ENCODE measurements at places on chromosomes 3 and 15.

DNA sequence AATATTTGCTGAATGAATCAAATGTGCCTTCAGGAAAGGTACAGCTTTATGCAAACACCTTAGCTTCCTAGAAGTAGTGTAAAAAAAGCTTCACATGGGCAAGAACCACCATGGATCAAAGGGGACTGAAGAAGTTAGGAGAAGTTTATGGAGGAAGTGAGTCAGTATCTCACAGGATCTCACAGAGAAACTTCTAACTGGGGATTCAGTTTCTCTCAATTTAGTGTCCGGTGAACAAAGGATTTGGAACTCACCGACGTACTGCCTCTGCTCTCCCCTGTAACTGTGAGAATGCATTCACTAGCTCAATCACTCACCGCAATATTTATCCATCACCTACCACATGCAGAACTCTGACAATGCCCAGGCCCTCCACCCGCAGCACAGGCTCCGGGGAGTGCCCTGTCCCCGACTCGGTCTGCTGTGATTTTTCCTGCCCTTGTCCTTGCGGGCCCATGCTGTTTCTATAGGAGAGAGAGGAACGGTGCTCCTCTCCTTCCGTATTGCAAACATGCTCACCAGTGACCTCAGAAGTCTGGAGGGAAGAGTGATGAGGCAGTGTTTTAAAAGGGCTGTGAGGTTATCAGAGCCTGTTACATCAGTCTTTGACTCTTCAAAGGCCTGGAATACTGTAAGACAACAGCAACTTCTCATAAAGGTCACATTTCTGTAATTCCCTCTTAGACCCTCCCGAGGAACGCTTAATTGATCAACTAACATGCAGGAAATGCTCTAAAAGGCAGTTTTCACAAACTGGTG lies 222.5 kb upstream of the ICE2 start:
- no peak for DNase-seq

GRCh38 chr3:13748276-13748879 lies 131.5 kb downstream of the WNT7A start:
- DNase-seq, result no peak

- no peak for DNase-seq
These were observed 84.9 kb downstream of the EPHB1 start for GRCh38 chr3:134879990-134880389.

DNA sequence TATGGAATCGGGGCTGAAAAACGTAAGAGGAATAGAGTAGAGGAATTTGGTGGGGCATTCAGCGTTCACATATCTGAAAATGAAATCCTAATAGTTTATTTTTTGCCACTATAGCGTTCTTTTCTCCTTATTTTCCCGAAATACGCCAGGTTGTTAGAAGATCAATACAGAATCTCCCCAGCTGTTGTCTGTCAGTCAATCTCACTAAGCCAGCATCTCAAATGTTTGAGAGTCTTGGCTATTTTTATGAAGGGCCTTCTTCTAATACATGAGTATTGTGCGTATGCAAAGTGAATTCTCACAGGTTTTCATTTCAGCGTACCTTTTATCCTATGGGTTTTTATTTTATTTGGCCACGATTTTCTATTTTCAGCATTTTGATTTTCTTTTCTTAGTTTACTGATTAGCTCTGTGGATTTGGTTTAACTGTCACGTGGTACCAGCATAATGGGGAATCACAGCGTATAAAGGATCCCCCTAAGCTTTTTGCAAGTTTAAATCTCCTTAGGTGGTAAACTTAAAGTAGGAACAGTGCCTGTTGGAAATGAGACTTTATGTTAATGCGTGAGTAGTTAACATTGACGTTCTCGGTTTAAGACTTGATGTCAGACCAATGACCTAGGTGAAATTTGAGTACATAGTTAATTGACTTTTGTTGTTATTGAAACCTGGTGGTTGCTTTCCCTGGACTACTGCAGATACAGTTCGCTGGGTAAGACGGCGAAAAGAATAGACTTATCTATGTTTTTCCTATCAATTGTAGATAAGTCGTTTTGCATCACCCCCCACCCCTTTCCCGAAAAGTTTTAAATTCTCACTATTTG lies 1.3 kb downstream of the FXR1 start:
- no peak for DNase-seq

DNA sequence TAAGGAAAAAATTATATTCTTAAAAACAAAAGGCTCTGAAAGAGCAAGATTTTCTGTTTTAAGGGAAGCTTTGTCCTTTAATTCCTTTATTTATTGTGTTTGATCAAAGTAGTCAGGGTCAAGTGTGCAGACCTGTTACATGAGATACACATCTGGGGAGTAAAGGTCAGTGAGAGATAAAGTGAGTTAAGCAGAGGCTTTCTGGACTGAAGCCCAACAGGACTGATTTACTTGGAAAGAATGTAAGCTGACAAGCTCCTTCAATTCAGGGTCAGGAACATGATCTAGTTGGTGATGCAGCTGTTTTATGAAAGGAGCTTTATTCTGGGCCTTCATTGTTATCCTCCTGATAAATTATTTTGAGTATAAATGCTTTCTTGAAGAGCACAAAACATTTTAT lies 20.7 kb upstream of the OTOL1 start:
- DNase-seq, result no peak

GRCh38 chr3:126119976-126120375 lies 36.1 kb upstream of the SLC41A3 start:
- no peak for DNase-seq

- no peak for DNase-seq
These were observed 37.4 kb downstream of the SHQ1 start for GRCh38 chr3:72810659-72811434.
